Activated T-cell treated with anti-CD3 and anti-CD28 coated beads, Interleukin-2, amount 50 U/mL, for 72 hours (primary cell): ENCODE measurements at places on chromosomes 12 and 14.
A peak's percentile ranks its signal among the peaks of the same experiment; 100 is the strongest.

GRCh38 chr12:57551637-57552305 is 1.9 kb downstream of the KIF5A start:
- no peak for DNase-seq

DNA sequence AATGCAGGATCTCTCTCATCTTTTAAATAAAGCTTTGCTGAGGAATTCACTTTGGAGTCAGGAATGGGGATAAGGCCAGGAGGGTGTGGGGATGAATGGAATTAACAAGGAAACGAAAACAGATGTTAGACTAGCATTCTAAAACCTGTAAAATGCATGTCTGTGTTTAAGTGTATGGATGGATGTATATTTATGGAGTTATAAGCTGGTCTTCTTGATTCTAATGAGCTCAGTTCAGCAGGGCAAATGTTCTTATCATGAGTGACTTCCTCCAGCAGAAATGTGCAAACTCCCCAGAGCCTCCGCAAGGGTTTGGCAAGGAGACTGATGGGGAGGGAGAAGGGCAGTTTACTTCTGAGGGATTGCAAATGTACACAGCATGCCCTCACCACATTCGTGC is 149.1 kb downstream of the NTF3 start:
- DNase-seq: no peak

DNA sequence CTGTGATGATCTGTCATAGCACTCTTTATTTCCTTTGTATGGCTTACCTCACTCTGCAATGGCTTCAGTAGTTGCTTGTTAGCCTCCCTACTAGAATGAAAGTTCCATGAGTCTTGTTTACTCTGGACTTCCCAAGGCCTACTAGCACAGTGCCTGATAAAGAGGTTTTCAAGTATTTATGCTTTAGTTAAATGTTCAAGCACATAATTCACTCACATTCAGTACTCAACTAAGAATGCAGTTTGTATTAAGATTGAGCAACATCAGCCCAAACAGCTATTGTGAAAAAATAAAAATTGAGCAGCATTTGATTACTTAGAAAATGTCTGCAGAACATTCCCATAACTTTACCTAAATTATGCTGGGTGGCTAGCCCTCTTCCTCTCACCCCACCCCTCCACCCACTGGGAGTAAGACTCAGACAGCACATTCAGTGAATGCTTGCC is 158.9 kb upstream of the AMIGO2 start:
- DNase-seq: no peak

DNA sequence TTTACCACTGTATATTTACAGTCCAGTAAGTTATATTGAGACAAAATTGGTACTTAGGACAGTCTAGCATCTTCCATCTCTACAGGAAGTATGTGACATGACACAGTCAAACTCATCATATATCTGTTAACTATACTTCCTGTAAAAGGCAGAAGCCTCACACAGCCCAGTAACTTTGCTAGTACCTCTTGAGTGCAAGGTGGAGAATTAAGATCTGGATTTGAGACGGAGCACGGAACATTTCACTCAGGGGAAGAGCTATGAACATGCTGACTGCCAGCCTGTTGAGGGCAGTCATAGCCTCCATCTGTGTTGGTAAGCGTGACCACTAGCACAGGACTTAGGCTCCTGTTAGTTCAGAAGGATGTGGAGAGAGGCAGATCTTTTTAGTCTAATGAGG is 333.7 kb upstream of the OR4E1 start:
- DNase-seq: peak; percentile 16
